ENCODE measurements at places on chromosomes 2 and 18.

DNA sequence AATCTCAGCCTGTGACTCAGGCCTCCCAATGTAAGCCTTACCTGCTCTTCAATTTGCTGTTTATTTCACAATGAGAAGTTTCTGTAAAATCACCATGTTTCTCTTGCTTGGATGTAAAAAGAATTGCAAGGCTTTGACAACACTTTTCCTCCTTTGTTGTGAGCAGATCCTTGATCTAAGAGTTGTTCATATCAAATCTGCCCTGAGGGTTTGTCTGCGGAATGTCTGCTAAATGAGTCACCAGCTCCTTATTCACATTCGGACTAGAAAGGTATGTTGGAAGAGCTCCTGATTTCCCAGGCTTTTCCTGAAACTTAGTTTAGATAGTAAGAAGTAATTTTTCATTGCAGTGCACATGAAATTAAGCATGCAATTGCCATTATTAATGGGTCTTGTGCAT lies 268.2 kb upstream of the TCF4 start:
- DNase-seq = no peak

- no peak for DNase-seq
Measured at GRCh38 chr2:31703253-31703652, 122.5 kb upstream of the SRD5A2 start.

DNA sequence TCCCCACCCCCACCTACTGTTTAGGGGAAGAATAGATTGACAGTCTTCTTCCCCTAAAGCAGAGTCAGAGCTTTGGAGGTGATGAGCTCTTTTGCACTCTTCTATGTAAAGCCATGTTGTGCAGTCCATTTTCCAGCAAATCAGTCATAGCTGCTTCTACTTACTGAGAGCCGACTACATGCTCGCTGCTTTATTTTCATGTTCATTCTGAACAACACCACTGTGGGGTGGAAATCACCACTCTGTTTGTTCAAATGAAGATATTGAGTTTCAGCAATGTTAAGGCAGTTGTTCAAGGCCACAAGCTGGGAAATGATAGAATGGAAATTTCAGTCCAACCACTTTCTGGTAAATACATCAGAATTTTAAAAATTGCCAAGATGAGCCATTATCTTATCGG lies 88.3 kb downstream of the INSIG2 start:
- no peak for DNase-seq

GRCh38 chr2:72013726-72014125 lies 133.9 kb downstream of the CYP26B1 start:
- DNase-seq = no peak

DNA sequence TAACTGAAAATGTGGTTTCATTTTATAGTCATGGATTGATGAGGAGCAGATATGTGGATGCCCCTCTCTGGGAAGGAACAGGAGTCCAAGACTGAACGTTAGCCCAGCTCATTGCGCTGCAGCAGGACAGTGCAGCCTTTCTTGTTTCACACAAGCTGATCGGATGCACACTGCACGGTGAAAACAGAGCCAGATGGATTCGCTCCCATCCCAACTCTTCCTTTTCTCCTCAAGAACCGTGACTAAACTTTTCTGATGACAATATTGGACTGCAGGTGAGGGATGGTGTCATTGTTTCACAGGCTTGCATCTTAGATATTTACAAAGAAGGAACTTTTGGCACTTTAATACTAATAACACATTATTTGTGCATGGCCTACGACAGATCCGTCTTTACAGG lies 33.8 kb upstream of the COPS8 start:
- no peak for DNase-seq

DNA sequence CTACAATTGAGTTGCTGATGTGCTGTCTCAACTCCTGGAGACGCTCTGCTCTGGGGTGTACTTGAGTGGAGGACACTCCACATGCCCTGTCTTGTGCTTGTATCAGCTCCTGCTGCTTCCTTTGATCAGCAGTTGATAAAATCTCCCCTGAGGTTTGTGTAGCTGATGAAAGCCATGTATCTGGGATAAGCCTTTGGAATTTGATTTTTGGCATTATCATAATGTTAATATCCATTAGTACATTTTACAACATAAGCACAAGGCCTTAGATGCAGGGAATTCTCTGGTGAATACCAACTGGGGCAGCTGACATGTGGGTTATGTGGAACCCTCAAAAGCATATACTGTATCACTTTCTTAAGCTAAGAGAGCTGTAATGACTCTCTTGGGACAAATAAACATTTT lies 222.7 kb upstream of the ITGA4 start:
- DNase-seq = no peak

- DNase-seq = no peak
Measured at GRCh38 chr2:1588978-1589621, 155.2 kb downstream of the PXDN start.

- no peak for DNase-seq
Measured at GRCh38 chr18:38025433-38026038, 459.9 kb upstream of the CELF4 start.

DNA sequence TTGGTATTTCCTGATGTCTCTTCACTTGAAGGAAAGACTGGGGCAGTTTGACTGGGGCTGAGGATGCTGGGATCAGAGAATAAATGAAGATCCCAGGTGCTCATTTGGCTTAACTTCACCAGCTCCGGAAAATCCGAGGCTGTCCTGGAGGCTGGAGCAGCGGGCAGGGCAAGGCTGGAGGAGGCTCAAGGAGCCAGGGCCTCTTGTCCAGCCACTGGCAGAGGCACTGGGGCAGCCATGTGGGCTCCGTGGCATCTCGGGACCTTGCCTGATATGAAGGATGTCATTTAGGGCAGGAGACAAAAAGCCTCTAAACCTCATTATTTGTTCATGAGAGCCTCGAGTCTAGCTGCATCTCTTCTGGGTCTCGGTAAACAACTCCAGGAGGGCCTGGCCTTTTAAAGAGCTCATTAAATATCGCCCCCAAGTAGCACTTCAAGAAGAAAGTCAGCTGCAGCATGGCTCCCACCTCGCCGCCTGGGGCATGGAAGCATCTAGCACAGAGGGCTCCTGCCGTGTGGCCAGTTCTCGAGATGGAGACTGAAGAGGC lies 13.5 kb upstream of the GPR55 start:
- DNase-seq = no peak

GRCh38 chr2:238308177-238308576 lies 12.1 kb upstream of the TRAF3IP1 start:
- no peak for DNase-seq

DNA sequence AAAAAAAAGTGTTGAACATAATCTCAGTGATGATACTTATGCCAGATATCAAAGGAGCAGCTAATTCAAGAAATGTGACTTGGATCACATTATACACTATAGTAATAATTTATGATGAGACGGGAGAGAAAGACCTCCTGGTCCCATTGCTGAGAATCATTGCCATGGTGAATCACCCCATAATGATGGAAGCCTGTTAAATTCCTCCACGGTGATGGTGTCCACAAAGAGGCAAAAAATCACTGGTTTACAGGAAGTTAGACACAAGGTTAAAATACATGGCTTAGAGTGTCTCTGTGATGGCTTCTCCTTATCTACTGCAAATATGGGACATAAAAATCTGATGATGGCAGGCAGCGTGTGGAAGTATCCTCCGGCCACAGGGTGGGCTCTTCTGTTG lies 210.0 kb downstream of the CDH2 start:
- no peak for DNase-seq

DNA sequence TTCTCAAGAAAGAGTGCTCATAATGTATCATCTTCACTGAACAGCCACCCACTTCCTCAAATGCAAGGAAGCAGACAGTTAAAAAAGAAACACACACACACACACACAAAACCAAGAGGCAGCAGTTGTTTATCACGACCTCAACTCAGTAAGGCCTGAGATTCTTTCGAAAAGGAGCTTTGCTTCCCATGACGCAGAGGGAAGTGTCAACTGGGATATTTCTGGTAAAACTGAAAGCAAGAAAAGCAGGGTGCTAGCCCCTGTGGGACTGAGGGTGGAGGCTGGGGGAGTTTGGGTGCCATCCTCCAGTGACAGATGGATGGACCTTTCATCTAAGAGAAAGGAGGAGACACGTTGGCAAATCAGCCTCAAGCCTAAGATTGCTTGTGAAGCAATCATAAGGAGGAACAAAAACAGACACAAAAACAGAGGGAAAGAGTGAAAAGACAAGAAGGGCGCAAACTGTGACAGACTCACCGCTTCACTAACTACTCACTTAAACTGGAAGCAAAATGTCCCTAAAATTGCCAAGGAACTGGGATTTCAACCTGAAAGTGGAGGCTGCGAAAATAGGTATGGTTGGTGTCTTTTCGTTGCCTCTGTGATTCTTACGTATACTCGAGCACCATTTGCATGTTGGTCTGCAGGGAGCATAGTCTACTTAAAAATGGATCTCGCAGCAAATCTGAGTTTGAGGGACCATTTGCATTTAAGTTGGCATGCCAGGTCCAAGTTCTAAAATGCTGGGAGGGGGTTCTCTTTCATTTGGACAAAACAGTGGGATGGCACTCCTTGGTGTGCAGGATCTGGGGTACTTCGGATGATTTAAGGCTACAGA lies at the start of gene ARHGAP25:
Gene ARHGAP25, plus strand, starts transcription at position 124 of the 838 bp plus-strand sequence. Its CDS starts 389 bp downstream, at position 513.
- no peak for DNase-seq

DNA sequence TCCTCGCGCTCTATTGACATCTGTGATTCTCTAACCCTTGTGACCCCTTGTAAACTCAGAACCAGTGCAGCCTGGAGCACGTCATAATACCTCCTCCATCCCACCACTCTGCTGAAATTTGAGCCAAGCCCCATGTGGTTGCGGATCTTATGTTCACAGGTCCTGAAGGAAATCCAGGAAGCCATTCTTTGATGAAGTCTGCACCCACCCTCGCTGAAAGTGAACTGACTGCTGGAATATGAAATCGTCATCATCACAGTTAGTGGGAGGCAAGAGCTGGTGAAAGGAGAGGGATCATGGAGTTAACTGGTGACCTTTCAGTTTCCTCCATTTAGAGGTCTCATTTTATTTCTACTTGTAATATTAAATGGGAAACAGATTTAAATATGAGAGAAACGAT lies 21.6 kb downstream of the ZEB2 start:
- DNase-seq = no peak

GRCh38 chr18:11877497-11878135 lies 26.4 kb downstream of the CHMP1B start:
- no peak for DNase-seq

- DNase-seq = no peak
Measured at GRCh38 chr18:50788284-50788683, 31.5 kb downstream of the MRO start.

GRCh38 chr2:31013301-31013700 lies 124.9 kb downstream of the GALNT14 start:
- DNase-seq = no peak

GRCh38 chr2:205612636-205613035 lies 69.7 kb upstream of the NRP2 start:
- DNase-seq = no peak

GRCh38 chr2:218885981-218886947 lies 5.6 kb downstream of the WNT10A start:
- no peak for DNase-seq

GRCh38 chr18:79368681-79369080 lies 27.0 kb upstream of the NFATC1 start:
- DNase-seq = no peak

DNA sequence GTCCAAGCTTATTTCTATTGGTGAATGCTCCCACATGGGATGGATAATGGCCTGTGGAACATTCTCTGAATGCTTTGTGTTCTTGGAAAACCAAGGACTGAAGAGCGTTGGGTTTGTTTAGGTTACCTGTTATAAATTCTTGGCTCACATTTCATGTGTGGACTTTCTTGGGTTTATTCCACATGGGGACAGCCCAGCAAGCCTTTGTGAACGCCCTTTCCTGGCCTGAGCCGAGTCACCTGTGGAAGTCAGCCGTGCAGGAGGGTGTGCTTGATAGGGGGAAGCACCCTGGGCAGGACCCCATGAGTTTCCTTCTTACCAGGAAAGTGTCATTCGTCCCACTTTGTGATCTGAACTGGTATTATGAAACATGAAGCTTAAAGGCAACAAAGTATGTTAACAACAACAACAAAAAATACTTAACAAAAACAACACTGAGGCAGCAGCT lies 4.1 kb downstream of the RAB31 start:
- DNase-seq = no peak

- DNase-seq = no peak
Measured at GRCh38 chr2:226118471-226119429, 680.9 kb downstream of the IRS1 start.

- peak; percentile 90 for DNase-seq
Measured at GRCh38 chr2:12716282-12717190, at the start of gene TRIB2. TSS of gene TRIB2 (plus strand) at chr2:12716936. CDS start at chr2:12718308, 1,372 bp downstream.

GRCh38 chr2:184879671-184880070 lies 281.3 kb downstream of the ZNF804A start:
- no peak for DNase-seq

- DNase-seq = no peak
Measured at GRCh38 chr2:54267577-54267976, 11.5 kb upstream of the TSPYL6 start.

DNA sequence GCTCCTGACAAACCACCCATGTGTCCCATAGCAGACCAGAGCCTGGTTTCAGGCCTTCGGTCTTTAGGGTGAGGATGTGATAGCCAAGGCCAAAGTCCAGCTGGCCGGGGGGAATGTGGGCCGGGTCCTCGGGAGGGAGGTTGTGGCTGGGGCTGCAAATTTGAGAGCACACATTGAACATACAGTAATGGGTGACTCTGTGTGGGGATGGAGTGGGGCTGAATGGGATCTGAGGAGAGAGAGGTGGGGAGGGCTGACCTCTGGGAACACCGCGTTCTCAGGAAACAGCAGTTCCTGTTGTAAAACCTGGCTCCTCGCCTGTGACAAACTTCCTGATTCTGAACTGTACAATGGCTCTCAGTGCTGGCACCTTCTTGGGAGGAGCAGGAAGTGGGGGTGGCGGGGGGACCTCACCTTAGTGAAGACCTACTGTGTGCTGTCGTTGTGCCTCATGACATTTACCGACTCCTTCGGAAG lies 48.8 kb downstream of the MCFD2 start:
- DNase-seq = no peak

DNA sequence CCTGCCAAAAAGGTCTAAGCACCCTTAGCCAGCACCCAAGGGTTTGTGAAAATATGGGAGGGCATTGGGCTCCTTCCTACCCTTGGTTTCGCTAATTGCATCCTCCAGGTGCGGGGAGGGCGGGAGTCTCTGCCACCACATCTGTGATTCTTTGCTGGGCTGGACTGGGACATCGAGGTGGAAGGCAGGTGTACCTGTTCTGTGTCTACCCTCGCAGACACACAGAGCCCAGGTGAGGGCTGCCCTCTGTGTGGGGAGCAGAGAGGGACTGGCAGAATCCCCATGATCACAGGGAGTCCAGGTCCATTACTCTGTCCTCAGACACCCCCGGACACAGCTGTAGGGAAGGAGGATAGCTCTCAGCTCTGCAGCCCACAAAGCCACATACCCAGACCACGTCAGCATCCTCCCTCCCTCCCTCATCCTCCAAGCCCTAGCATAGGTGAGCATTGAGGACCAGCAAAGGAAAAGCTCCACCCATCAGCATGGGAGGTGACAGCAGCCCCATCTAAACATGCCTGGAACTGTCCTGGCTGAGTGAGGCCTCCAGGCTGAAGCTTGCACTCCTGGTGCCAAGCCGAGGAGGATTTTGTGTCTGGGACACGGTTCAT lies 49.8 kb downstream of the PLB1 start:
- DNase-seq = no peak

GRCh38 chr2:9656270-9656766 lies 25.5 kb upstream of the YWHAQ start:
- DNase-seq = no peak

Measured in activated naive CD4-positive, alpha-beta T cell (primary cell).